KG1 (cell line): ENCODE measurements at places on chromosomes 7 and 10.

- no peak for DNase-seq
These were observed 16.2 kb downstream of the PKD1L1 start for GRCh38 chr7:47932016-47932415.

DNA sequence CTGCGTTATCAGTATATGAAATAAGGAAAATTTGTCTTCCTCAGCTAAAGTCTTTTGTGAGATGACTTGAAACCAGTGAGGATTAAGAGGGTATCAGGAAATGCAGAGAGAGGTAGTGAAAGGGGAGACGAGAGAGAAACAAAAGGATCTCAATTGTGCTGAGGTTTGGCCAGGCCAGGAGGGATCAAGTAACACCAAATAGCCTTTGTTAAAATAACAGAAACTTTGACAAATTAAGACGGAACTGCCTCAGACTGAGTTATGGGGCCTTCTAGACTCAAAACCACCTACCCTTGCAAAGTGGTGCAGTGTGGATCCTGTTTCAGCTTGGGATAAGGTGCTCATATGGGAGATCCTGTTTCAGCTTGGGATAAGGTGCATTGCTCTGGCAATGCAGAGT is 263.1 kb downstream of the CREB5 start:
- no peak for DNase-seq

DNA sequence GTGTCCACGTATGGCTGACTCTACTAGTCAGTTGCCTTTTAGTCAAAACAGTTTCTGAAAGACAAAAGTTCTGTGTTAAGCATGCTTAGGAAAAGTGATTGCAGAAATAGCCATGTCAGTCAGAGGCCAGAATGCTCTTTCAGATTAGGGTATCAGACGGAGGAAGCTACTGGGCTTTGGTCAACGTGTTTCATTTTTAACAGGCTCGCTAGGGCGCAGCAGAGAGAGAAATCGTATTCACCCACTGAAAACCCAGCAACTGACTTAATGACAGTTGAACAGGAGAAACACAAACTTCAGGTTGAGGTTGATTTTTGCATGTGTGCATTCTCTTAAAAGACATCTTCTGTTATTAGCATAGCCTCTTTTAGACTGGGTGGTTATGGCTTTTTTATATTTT is 322.6 kb upstream of the KIAA1217 start:
- no peak for DNase-seq

DNA sequence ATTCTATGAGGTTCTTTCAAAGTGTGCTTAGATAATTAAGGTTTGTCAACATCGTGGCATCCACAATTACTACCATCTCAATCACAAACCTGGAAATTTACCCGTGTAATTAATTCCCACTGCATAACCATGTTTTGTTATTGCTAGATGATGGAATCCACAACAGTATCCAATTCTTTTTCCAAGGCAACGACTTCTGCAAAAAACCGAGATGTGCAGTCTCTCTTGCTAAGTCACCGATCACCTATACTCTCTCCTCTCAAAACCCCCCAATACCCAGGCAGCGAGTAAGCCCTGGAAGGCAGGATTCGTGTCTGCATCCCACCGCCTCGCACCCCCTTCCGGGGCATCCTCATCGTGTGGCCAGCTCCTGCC is 678 bp upstream of the EIF4H start:
- no peak for DNase-seq

DNA sequence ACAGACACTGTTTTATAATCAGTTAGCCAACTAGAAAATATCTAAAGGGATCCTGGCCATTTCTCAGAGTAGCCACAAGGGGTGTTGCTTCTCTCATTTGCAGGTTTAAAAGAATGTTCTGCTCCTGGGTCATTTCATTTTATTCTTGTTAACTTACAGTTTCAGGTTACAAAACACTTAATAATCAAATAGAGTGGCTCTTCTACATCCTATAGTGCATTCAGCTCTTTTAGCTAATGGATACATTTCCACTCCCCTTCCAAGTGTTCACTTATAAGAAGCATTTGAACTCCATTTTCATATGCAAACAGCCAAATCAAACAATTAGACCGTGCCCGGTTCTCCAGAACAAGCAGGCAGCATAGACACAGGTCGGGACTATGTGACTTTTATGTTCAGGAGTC is 117.5 kb downstream of the TRIL start:
- no peak for DNase-seq

GRCh38 chr7:44914992-44915607 is 29.8 kb upstream of the PURB start:
- no peak for DNase-seq

DNA sequence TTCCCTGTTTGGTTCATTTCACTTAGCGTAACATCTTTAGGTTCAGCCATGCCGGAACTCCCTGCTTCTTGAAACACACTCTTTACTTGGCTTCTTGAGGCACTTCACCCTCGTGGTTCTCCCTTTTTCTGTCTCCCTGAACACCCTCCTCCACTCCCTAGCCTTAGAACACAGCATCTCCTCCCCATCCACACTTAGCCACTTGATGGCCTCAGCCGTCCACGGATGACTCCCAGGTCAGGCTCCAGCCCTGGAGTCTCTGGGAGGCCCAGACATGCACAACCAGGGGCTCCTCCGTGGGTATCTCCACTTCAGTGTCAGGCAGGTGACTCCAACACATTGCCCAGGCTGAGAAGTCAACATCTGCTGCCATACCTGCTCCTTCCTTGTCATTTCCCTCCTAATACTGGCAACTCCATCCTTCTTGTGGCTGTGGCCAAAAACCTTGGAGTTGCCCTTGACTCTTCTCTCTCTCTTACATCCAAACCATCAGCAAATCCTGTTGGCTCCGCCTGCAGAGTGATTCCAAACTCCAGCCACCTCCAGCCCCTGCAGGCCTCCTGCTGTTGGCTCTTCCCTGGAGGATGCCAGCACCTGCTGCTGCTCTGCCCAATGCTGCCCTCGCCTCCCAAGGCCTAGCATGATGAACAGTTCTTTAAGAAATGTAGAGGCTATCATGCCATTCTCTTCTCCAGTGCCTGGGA is 8.4 kb upstream of the INMT start:
- DNase-seq: no peak

DNA sequence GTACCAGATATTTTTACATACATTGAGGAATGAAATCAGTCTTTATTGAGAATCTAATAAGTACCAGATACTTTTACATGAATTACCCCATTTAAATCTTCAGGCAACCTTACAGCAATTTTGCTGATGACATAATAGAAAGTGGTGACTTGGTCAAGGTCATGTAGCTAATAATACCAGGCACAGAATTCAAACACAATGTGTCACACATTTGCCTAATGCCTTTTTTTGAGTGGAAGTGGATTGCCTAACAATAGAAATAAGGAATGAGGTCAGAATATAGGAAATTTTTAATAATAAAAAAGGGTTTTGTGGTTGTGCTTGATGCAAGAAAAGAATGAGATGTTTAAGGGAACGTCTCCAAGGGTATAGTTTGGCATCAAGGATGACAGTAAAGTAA is 466.6 kb upstream of the IGFBP3 start:
- DNase-seq: no peak

GRCh38 chr7:55570218-55570873 is 2.0 kb downstream of the VOPP1 start:
- no peak for DNase-seq
